AG04449 (cell line): ENCODE measurements at places on chromosomes 12 and 14.

DNA sequence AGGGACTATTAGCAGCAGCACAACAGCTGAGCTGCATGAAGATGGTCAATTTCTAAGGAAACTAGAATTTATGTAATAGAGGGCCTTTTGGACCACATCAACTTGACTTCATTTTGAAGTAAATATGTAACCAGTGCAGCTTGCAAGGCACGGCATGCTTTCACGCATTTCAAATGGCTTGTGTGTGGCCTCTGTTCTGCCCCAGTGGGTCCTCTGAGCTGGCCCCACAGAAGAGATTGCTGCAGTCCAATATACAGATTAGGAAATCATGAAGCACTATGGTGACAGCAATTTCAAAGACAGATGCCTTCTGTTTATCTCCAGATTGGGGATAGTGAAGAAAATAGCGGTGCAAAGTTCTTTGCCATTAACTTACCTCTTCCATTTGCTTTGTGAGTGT lies 101.4 kb downstream of the PDZRN4 start:
- no peak for DNase-seq

DNA sequence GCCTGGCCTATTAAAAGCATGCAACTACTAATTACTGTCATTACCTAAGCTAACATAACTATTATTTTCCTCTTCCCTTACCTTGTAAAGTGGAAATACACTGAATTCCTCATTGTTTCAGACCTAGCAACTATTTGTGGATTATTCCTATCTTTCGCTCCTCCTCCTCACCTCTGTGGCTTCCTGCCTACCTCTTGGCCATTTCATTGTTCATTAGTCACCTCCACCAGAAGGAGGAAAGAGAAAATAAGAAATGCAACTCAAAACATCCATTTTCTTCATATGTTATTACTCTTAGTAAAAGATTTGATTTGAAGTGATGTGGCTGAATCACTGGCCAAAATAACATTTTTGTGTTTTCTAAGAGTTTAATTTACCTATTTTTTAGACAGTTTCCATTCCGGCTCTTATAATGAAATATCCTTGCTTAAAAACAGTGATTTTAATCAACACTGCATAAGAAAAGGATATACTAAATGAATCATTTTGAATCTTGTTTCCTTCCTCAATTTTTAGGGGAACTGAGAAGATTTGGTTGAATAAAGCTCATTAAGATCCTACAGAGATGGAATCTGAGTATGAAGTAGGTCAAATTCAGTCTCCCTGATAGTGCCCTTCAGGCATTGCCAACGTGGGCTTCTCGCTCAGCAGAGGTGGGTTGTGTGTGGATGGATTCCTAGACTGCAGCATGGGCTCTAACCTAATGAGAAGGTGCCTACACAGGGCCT lies 27.6 kb upstream of the ARHGAP5 start:
- no peak for DNase-seq

GRCh38 chr12:46874642-46875041 lies 48.8 kb upstream of the SLC38A4 start:
- DNase-seq = no peak

GRCh38 chr14:77306416-77306815 lies 14.3 kb downstream of the POMT2 start:
- DNase-seq = no peak

DNA sequence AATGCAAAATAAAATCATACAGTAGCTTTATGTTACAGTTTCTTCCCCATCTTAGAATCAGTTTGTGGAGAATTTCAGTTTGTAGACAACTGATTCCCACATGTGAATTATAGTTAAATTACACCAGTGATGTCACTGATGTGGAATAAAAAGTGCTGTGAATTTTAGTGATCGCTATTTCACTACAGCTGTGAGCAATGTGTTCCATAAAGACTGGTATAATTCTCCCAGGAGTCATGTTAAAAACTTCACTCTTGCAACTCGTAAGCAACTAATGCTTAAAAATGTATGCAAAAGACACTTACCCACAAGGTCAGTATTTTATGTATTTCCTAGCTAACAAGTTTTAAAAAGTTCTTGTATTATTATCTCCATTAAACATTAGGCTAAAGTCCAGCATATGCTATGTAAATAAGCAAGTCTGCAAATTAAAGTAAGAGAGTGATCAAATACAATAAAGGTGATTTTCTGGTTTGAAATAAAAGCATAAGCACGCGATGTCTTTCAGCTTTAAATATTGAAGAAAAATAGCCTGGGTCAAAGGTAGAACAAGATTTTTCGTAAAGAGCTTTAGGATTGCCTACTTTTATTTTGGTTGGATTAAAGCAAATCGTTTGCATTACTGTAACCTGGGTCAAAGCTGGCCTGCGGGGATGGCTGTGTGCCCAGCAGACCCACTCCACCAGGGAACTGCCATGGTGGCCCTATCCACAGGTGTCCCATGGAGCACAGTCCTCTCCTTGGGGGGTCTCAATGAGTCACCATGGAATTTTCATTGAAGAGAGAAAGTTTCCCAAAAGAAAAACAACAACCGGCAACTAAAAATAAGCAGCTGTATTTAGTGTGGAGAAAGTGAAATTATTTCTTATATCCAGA lies 12.7 kb upstream of the LRIG3 start:
- no peak for DNase-seq

DNA sequence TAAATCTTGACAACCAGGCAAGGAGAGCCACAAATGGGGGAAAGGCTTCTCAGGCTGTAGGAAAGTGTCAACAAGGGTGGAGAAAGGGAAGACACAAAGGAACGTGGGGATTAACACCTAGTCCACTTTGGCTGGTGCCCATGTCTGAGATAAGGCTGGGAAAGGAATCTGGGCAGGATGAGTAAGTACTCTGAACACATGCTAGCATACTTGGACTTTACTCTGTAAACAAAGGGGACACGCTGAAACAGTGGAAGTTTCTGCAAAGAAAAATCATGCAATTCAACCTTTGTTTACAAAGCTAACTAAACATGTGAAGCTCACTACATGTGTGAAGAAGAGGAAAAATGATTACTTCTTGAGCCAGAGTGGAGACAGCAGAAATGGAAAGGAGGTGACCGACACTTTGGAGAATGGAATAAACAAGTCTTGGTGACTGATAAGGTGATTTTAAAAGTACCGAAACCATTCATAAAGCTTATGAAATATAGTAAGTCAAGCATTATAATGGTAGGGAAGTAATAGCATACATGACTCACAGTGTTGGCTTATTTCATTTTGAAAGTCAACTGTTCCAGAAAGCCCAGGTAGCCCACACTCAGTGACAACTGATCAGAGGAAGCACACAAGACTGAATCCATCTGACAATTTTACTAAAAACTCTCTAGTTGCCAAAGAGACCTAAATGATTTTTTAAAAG lies 13.2 kb downstream of the CPNE8 start:
- no peak for DNase-seq

GRCh38 chr12:21819678-21820077 lies 45.2 kb upstream of the KCNJ8 start:
- DNase-seq = no peak

- peak; percentile 33 for DNase-seq
Observed at GRCh38 chr12:31874961-31875608, 84.1 kb upstream of the RESF1 start.

DNA sequence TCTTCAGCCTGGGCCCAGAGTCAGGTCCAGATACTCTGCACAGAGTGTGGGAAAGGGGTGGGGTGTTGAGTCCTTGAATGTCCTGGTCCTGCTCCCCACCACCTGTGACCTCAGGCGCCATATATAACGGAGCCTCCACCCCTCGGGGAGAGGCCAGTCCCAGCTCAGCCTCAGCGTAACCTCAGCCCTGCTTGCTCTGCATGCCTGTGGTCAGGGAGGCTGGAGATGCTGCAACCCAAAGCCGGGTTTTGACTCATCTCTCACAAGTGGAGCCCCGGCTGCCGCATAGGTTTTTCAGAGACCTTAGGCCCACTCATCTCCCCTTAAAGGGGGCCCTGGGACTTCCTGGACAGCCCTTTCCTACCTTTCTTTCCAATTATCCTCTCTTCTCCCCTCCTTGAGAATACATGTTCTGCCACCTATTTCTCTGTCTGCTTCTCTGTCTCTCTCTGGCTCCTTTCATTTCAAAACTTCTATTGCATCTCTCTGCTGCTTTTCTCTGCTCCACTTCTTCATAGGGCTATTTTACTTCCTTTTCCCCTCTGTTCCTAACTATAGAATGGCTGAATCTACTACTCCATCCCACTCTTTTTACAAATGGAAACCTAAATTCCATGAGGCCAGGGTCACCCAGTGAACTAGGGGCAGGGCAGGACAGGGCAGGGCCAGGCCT lies 1.2 kb downstream of the ITGB7 start:
- DNase-seq = no peak

GRCh38 chr12:47997321-47997720 lies 7.0 kb downstream of the COL2A1 start:
- DNase-seq = no peak

- no peak for DNase-seq
Observed at GRCh38 chr12:41606468-41607445, 418.6 kb downstream of the PDZRN4 start.

DNA sequence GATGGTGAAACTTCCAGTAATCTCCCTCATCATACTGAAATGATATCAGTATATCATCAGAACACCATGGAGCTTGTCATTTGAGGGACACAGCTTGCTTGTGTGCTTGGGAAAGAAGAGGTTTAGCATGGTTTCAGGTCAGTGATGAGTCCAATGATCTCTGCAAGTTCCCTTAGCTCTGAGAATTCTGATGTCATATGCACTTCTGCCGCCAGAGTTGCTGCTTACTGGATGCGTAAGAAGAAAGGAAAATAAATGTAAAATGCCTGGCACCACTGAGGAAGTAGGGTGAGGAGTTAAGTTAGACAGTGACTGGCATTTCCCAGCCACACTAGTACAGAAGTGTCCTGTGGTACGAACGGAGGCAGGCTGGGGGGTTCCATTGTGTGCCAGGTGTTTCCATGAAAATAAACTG lies 22.6 kb downstream of the PRKCH start:
- DNase-seq = no peak

DNA sequence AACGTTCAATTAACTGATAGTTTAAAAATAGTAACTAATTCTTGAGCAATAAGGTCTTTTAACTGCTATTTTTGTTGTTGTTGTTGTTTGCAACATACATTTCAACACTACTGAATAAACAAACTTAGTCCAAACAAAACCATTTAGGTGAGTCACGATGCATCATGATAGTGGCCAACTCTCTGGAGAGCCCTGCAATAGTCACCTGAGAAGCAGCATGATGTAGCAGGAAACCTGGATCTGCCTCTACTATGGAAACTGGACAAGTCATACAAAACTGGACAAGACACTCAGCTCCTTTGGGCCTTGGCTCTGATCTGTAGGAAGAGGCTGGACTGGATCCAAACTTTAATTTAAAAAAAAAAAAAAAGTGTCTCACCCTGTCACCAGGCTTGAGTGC lies 117.3 kb downstream of the MED13L start:
- no peak for DNase-seq

DNA sequence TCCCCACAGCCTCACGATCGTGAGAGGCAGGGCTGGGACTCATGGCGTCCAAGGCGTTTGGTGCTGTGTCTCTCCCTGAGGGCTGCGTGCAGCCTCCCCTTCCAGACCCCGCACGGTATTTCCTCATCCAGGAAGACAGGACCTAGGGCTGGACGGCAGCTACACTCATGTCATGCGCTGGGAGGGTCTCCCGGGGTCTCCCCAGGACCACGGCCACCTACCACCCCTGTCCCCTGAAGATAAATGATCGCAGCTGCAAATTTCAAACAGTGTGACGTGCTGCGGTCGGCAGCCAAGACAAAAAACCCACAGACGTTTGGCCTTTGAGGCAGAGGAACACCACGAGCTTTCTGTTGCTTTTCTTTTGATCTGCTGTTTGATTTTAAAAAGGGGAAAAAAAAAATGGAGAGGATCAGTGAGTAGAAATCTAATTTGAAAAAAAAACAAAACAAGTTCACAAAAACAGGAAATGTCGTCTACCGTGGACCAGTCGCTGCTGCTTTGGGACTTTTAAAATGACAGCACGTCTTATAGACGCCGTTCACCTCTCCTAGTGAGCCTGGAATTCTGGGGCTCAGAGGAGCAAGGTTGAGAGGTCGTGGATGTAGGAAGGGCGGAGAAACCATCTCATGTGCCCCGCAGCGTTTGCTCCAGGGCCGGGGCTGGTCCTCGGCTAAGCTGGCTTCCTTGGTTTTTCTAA lies 237.6 kb downstream of the SLC41A2 start:
- DNase-seq = no peak

GRCh38 chr12:46553911-46554310 lies 181.3 kb upstream of the SLC38A2 start:
- DNase-seq = no peak

- DNase-seq = no peak
Observed at GRCh38 chr12:29521951-29522350, 24.5 kb upstream of the OVCH1 start.

- DNase-seq = no peak
Observed at GRCh38 chr12:3533703-3534386, 42.8 kb downstream of the PRMT8 start.

GRCh38 chr14:51596488-51597117 lies 55.1 kb upstream of the FRMD6 start:
- DNase-seq = no peak

DNA sequence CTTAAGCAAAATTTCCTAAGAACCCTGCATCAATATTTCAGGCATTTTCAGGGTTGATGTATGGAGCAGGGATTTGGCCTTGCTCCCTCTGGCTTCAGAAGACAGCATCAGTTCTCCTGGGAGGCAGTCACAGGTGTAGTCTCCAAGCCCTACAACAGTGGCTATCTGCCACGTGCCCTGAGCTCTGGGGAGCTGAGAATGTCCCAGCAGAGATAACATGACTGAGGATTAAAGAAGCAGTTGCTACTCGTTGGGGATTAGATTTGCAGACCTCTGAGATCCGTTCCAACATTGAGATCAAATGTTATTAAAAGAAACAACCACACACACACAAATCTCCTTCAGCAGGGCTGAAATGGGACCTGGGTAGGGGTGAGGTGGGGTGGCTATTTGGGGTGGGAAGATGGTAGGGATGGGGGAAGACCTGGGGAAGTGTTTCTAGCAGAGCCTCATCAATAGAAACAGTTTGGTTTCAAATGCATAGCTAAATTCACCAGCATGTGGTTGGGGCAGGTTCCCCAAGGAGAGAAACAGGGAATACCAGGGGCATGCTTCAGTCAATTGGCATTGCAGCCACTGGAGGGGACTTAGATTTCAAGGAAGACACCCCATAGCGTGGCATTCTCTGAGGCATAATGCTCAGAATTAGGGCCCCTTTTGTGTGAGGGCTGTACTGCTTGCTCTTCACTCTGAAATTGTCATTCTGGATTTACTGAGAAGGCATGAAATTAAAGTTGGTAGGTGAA lies 15.2 kb upstream of the FAM234B start:
- DNase-seq = no peak

GRCh38 chr14:24395609-24396582 lies 2.9 kb upstream of the NYNRIN start:
- DNase-seq = no peak

DNA sequence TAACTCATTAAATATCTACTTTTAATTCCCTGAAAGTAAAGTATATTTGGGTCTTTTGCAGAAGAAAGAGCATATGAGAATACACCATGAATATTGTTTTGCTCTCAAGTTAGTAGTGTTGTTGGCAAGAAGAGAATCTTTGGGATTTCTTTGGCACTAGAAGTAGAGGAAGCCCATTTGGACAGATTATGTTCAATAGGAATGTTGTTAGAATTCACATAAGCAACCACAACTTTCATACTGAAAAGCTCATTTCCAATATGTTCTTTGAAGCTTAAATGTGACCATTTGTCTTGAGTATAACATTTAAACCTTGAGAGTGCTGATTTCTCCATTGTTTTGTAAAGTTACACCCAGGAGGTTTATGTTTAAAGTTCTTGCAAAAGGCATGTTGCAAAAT lies 37.6 kb downstream of the PLEKHG7 start:
- DNase-seq = no peak
